ENCODE measurements at places on chromosomes 2 and 18.

- no peak for DNase-seq
These were observed 240.1 kb upstream of the MEX3C start for GRCh38 chr18:51437280-51438271.

GRCh38 chr2:147173189-147173581 lies 671.6 kb upstream of the ACVR2A start:
- no peak for DNase-seq

- DNase-seq, result no peak
These were observed 428.1 kb downstream of the THSD7B start for GRCh38 chr2:137193401-137193800.

GRCh38 chr2:104434966-104435365 lies 418.9 kb upstream of the POU3F3 start:
- no peak for DNase-seq

GRCh38 chr2:46828491-46829230 lies 86.9 kb downstream of the MCFD2 start:
- DNase-seq, result no peak

DNA sequence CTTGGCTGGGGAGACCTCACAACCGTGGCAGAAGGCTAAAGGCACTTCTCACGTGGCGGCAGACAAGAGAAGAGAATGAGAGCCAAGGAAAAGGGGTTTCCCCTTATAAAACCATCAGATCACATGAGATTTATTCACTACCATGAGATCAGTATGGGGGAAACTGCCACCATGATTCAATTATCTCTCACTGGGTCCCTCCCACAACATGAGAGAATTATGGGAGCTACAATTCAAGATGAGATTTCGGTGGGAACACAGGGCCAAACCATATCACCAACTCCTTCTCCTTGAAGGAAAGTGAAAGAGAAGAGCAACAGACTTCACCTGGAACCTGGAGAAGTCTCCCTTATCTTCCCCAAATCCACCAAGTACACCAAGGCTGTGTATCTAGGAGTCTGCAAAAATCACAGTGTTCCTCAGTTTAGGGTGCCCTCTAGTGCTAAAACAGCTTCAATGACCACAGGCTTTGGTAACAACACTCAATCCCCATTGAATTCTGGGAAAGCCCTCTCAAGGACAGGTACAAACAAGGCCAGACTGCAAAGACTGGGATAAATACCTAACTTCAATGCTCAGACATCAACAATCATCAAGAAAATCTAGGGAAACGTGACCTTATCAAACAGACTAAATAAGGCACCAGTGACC lies 148.8 kb upstream of the SRD5A2 start:
- DNase-seq, result no peak

DNA sequence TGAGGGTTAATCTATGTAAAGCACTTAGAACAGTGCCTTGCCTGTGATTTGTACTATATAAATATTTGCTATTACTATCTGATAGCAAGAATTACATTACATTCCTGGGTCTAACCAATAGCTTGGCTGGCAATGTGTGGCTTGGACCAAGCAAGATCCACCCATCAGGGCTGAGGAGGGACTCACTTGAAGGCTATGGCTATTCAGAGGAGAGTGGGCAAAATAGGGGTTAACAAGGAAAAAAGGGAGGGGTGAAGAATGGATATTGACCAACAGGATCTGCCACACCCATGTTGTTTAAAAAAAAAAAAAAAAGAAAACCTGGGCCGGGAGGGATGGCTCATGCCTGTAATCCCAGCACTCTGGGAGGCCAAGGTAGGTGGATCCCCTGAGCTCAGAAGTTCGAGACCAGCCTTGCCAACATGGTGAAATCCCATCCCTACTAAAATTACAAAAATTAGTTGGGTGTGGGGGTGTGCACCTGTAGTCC lies 20.0 kb upstream of the TMBIM1 start:
- no peak for DNase-seq

GRCh38 chr2:181764095-181764963 lies 84.0 kb upstream of the NEUROD1 start:
- DNase-seq, result no peak

GRCh38 chr2:142395291-142395690 lies 264.5 kb upstream of the LRP1B start:
- no peak for DNase-seq

- no peak for DNase-seq
These were observed 807 bp upstream of the CREB1 start for GRCh38 chr2:207528980-207529329.

DNA sequence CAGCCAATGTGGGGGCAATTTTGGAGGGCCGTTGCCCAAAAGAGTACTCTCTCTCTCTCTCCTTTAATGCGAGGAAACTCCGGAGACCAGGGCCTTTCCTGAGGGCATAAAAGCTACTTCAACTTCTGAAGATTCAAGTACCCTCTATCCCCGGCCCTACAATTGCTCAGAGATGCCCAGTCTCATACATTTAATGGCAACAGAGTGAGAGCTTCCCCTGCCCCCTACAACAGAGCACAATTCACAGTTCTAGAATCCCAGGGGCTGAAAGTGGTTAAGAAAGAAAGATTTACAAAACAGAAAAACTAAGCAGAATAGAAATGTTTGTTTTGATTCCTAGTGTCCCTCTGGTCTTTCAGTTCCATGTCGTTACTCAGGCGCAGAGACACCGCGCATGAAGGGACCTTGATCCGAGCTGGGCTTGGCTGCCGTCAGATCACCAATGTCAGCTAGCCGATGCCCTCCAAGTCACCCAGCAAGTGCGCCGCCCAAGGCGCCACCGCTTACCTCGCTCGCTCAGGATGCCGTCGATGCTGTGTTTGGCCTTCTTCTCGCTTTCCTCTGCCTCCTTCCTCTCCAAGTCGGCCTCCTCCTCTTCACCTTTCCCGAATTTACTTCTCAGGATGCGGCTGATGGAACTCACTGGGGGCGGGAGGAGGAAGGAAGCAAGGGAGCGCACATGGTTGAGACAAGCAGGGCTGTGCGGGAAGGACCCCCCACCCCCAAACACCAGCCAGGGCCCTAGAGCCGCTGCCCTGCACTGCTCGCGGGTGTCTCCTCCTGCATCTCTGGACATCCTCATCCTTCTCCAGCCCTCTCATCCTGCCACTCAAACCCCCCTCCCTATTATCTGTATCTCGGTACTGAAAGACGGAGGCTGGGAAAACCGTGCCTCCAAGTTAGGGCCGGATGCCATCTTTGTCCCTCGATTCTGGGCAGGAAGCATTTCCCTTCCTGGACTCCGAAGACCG lies 4.9 kb downstream of the PAX3 start:
- no peak for DNase-seq

GRCh38 chr2:176145085-176145969 lies 6.0 kb upstream of the HOXD4 start:
- no peak for DNase-seq

DNA sequence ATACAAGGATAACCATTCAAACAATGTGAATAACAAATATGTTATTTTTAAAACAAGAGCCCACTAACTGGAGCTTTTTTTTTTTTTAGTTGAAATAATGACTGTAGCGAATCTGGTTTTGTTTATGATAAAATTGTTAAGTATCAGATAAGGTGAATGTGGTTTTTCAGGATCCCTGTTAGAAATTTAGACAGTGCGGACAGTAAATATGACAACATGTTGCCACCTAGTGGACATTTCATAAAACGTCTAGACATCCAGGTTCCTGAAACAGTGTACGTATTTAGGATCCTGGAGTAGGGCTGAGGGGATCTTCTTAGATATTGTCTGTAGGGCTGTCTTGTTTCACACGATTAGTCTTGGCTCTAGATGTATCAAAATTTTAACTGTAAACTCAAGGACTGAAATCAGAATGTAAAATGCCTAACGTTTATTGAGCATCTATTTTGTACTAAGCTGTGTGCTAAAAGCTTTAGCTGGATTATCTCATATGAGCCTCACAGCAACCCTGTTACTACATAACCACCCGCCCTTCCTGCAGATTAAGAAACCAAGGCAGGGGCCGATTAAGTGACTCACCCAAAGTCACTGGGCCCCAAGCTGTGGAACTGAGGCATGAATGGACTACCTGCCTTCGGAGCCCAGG lies 23.9 kb upstream of the CCDC68 start:
- DNase-seq, result no peak

- no peak for DNase-seq
These were observed 89.9 kb downstream of the GLI2 start for GRCh38 chr2:120825370-120826259.

DNA sequence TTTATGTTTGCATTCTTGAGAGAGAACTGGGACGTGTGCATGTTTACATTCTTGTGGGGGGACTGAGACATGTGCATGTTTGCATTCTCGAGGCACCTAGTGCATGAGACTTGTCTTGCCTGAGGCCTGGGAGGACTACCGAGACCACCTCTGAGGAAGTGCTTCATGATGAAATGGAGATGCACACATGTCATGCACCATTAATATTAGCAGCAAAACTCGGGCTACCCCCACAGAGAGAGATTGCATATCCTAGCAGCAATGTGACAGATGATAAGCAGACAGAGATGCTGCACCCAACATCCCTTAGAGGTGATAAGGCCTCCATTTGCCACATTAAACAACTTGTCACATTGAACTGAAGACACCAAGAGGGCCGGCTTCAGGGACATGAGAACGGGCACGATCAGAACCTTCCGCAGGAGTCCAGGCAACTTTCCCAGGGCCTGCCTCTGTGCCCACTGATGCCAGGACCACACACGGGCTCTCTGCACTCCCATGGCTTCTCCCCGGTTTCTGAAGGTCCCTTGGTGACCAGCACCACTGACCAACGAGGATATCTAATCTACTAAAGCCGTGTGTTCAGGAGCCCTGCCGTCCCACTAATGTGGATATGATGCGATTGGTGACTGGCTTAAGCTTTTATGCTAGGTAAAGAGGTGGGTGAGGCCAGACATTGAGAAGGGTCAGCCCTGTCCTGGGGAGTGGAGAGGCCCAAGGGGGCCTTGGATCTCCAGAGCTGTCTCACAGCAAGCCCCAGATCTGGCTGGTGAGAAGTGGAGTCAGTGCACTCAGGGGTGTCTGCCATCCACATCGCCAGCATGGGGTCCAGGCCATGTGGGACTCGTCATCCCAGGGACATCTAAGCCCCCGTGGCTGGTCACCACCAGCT lies 208.3 kb downstream of the NDUFA10 start:
- no peak for DNase-seq

DNA sequence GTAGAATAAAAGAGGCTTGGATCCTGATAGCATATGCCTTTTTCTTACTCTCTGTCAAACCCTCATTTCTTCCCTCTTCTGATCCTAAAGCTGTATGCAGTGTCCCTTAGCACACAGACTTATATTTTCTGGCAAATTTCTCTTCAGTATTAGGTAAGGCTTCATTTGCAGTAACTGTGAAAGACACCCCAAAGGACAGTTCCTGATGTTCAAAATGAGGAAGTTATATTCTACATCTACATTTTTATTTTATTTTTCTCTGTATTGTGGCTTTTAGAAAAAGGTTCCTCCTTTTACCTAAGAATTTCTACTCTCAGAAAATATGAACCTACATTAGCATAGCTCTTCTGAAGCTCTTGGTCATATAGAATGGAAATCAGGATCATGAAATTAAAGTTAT lies 261.7 kb downstream of the PDE11A start:
- DNase-seq, result no peak

DNA sequence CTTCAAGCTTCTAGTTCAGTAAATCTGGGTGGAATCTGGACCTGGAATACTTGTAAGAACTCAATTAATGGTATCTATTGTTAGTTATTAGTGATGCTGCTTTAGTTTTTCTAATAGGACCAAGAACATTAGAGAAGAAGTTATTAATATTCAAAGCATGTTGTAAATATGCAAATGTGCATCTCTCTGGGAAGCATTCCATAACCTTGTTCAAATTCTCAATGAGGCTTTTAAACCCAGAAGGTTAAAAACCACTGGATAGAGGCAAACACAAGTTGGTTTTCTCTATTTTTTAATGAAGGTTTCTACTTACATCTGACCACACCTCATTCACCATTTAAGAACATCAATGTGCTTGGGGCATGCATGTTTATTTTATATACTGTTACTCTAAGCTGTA lies 16.1 kb upstream of the ACVR1C start:
- no peak for DNase-seq

GRCh38 chr2:181318504-181319280 lies 138.5 kb upstream of the ITGA4 start:
- no peak for DNase-seq

GRCh38 chr18:12048827-12049175 lies 44.8 kb upstream of the ANKRD62 start:
- DNase-seq, result no peak

- no peak for DNase-seq
These were observed 74.4 kb downstream of the MEIS1 start for GRCh38 chr2:66509326-66509811.

- DNase-seq, result no peak
These were observed 26.4 kb upstream of the COPS8 start for GRCh38 chr2:237059155-237059875.

- DNase-seq, result no peak
These were observed 27.4 kb upstream of the SPR start for GRCh38 chr2:72859831-72860262.

- no peak for DNase-seq
These were observed 1.4 kb downstream of the HTR2B start for GRCh38 chr2:231123362-231123898.

GRCh38 chr2:54061272-54061671 lies 54.1 kb upstream of the ACYP2 start:
- DNase-seq, result no peak

DNA sequence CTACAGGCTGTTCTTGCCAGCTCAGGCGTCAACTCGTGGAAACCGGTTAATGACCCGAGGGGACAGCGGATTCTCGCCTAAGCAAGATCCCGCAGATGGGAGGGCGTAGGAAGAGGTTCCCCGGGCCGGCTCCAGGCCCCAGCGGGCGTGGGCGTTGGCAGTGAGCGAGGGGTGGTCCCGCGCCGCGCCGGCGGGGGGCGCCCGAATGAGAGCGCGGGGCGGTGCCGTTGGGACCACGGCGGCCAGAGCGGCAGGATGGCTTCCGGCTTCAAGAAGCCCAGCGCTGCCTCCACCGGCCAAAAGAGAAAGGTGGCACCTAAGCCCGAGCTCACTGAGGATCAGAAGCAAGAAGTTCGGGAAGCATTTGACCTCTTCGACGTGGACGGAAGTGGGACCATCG lies at the start of gene CETN1:
CETN1 (plus strand) TSS at position 227 of the 400 bp plus-strand sequence; CDS start at position 256, 29 bp downstream.
- no peak for DNase-seq

GRCh38 chr2:237614151-237614720 lies 13.2 kb upstream of the LRRFIP1 start:
- DNase-seq, result no peak

DNA sequence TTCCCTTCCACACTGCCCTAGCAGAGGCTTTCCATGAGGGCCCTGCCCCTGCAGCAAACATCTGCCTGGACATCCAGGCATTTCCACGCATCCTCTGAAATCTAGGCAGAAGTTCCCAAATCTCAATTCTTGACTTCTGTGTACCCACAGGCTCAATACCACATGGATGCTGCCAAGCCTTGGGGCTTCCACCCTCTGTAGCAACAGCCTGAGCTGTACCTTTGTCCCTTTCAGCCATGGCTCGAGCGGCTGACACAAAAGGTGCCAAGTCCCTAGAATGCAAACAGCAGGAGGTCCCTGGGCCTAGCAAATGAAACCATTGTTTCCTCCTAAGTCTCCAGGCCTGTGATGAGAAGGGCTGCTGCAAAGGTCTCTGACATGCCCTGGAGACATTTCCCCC lies 744.5 kb upstream of the LINC00305 start:
- no peak for DNase-seq
